ENCODE measurements at places on chromosomes 2 and 18.

DNA sequence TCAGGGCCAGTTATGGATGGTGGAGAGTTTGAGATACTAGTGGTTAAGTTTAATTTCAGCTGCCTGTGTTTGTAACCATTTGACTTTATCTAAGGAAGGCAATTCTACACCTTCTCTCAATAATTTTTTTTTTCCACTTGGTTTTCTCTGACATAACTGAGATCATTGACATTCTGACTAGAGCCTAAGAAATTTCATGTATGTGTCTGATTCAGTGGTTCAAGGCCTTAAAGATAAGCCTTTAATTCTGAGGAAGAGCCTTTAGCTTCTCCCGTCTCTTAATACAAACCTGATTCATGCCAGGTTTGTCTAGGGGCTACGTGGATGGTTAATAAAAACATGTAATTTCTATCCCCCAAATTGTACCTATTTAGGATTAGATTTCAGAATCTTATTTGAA is 971.4 kb downstream of the DPP10 start:
- no peak for DNase-seq

- DNase-seq: no peak
These were observed 90.5 kb downstream of the HNRNPLL start for GRCh38 chr2:38512211-38512610.

- peak; percentile 83 for DNase-seq
These were observed 456.6 kb upstream of the UBE2E3 start for GRCh38 chr2:180523621-180524340.

- peak; percentile 43 for DNase-seq
These were observed 97.3 kb downstream of the FMNL2 start for GRCh38 chr2:152432206-152432653.

DNA sequence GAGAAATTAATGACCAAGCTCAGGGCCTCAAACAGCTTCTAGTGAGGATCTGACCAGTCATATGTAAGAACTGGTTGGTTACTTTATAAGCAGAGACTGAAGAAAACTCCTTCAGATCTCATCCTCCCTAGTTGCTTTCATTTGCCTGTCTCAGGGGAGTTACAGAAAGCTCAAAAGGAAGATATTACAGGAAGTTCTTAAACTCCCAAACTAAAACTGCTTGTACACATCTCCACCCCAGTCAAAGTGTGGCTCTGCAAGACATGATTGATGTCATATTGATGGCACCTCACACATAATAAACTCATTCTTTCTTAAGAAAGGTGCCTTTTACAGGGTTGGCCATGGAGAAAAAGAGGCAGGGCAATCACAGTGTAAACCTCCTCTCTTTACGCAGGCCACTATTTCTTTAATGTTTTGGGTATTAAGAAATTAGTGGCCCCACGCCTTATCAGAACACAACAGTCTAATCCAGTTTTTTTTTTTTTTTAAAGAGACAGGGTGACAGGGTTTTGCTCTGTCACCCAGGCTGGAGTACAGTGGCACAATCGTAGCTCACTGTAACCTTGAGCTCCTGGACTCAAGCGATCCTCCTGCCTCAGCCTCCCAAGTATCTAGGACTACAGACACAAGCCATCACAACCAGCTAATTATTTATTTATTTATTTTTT is 62.6 kb upstream of the STK17B start:
- DNase-seq: no peak

- DNase-seq: no peak
These were observed 6.2 kb downstream of the FABP1 start for GRCh38 chr2:88121678-88122077.

- no peak for DNase-seq
These were observed 1.8 kb upstream of the TBR1 start for GRCh38 chr2:161414042-161415033.

- no peak for DNase-seq
These were observed 797 bp downstream of the EIPR1 start for GRCh38 chr2:3376821-3377220.

Data from non-pigmented ciliary epithelial cell (primary cell).